ENCODE measurements at places on chromosomes 6 and 20.

- DNase-seq, result no peak
Observed at GRCh38 chr6:161115468-161115867, 123.9 kb downstream of the MAP3K4 start.

- no peak for DNase-seq
Observed at GRCh38 chr6:42010185-42010891, 40.0 kb upstream of the TAF8 start.

GRCh38 chr20:56689852-56690485 is 60.9 kb downstream of the TFAP2C start:
- DNase-seq, result no peak

DNA sequence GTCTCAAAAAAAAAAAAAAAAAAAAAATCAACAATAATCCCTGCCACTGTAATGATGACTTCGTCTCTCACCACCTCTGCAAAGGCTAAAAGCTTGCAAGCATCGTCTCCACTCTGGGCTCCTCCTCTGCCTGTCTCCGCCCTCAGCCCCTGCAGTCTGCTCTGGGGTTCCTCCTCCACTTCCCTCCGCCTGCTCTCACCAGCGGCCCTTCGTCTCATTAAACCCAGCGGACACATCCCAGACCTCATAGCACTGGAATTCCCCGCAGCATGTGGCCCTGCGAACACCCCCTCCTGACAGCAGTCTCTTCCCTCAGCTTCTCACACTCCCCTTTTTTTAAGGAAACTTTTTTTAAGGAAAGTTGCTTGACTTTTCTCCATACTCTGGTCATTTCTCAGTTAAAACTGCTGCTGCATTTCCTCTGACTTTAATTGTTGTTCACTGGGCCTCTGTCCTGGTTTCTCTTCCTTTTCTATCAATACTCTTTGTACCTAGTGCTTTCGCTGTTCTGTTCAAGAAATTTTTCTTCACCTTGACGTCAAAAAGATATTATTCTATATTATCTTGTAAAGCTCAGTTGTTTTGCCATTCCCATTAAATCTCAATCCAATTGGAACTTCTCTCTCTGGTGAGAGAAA is 70.9 kb upstream of the PLEKHG1 start:
- DNase-seq, result no peak

GRCh38 chr6:110990840-110991576 is 9.2 kb downstream of the RPF2 start:
- no peak for DNase-seq

All from effector memory CD8-positive, alpha-beta T cell (primary cell).